T-helper 2 cell (primary cell): ENCODE measurements at places on chromosomes 5 and 9.

GRCh38 chr5:160071516-160071915 lies 47.7 kb downstream of the PWWP2A start:
- no peak for DNase-seq

- no peak for DNase-seq
Observed at GRCh38 chr9:6937209-6937608, 179.4 kb downstream of the KDM4C start.

DNA sequence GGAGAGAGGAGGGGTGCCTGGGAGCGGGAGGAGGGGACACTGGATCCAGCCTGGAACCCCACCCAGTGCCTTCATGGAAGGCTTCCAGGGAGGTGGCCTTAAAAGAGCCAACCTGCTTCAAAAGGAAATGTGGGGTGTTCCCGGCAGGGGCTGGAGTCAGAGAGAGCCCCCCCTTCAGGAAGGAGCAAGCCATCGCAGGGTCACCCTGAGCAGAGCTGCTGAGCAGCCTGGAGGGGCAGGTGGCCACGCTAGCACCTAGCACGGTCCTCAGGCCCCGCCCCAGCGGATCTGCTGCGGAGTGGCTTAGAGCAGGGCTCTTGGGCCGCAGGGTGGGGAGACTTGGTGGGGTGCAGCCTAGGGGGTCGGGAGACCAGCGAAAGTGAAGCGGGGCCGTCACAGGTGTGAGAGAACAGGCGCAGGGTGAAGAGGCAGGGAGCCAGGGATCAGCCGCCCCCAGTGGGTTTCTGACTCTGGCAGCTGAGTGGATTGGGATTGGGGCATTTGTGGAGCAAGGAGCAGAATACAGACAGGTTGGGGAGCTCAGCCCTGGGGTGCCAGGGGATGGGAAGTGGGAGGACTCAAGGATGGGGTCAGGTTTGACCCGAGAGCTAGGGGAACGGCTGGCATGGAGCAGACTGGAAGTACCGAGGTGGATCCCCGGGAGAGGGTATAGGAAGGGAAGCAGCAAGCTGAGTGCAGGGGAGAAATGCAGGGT lies 1.5 kb downstream of the LCN2 start:
- no peak for DNase-seq

DNA sequence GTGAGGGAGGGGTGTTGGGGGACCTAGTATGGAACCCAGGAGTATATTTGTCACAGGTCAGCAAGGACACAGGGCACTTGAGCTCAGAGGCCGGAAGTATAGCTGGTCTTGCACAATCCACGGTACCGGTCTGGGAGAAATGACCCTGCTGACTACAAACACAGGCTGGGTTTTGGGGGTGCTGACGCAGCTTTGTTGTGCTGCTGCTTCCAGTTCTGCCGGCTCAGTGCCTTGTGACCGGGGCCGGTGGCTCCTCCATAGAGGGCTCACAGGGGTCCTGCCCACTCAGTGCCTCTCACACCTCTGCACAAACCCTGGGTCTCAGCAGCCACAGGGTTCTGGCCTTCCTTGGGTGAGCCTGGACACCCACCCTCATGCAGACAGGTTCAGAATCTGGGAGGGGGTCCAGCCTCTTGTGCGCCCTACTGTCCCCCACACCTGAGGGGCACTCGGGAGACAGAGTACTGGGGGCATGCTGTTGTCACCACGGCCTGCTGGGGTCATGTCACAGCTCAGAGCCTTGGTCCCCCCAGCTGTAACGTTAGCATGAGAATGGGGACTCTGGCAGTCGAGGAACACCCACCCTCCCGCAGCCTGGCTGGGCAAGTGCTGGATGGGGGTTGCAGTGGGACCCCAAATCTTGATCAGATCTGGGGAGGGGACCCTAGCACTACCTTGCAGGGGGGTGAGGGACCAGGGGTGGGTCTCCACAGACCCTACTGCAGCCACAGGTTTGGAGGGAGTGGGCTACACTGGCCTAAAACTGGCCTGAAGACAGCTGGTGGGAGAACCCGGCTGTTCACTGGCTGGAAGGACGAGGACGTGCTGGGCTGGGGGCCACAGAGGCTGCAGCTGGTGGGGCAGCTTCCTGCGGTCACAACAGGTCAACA lies 17.7 kb downstream of the NINJ1 start:
- DNase-seq, result no peak

- DNase-seq, result no peak
Observed at GRCh38 chr9:4220346-4220745, 79.5 kb downstream of the GLIS3 start.

DNA sequence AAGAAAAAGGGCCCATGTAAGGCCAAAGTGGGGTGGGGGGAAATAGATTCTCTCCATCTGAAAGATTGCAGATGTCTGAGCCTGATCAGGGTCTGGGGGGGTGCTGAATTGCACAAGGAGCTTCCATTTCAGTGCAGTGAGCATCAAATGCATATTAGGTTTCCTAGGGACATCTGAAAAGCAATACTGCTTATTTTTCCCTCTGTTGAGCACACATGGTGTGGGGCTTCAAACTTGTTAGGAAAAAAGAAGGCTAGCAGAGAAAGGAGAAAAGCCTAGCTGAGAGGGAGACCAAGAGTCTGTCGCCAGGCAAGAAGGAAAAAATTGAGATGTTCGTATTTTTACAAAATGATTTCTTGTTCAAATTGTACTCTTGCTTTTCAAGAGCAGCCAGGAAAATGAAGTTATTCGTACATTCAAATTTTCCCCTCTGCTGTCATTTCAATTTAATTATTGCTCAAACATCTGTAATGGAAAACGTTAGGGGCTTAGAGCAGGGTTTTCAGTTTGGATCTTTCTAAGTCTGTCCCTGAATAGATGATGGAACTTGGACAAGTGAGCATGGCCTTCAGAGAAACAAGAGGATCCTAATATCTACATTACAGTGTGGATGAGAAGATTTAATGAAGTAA lies 191.9 kb upstream of the GAS1 start:
- no peak for DNase-seq

- DNase-seq, result no peak
Observed at GRCh38 chr9:89926167-89926566, 321.4 kb downstream of the GADD45G start.

DNA sequence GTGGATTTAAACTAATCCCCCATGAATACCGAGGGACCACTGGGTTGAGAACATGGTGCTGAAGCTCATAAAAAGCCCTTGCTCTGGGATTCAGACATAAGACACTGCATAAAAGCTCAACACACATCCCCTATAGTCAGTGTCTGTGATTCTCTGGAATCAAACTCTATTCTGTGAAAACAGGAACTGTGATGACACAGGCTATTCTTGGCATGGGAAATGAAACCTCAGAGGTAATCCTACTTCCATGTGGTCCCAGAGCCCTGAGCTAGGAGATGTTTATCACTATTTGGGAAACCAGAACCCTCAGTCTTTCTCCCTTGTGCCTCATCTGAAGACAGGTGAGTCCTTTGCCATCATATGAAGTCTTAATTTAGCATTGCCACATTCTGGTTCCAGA lies 135.4 kb upstream of the PRSS3 start:
- DNase-seq, result no peak

DNA sequence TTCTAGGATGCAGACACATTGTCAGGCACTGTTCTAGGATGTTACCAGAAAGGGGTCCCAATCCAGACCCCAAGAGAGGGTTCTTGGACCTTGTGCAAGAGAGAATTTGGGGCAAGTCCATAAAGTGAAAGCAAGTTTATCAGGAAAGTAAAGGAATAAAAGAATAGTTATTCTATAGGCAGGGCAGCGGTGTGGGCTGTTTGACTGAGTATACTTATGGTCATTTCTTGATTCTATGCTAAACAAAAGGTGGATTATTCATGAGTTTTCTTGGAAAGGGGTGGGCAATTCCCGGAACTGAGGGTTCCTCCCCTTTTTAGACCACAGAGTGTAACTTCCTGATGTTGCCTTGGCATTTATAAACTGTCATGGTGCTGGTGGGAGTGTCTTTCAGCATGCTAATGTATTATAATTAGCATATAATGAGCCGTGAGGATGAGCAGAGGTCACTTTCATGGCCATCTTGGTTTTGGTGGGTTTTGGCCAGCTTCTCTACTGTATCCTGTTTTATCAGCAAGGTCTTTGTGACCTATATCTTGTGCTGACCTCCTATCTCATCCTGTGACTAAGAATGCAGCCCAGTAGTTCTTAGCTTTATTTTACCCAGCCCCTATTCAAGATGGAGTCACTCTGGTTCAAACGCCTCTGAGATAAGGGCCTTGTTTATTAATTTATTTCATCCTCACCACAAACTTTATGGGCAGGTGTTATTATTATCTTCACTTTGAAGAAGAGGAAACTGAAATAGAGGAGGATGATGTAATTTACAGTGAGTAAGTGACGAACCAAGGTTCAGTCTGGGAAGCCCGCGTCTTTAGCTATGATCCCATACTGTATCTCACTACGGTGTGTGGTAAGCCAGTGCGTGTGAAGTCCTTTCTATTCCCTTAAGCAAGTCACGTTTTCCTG lies 186.0 kb upstream of the KLF4 start:
- DNase-seq, result no peak

DNA sequence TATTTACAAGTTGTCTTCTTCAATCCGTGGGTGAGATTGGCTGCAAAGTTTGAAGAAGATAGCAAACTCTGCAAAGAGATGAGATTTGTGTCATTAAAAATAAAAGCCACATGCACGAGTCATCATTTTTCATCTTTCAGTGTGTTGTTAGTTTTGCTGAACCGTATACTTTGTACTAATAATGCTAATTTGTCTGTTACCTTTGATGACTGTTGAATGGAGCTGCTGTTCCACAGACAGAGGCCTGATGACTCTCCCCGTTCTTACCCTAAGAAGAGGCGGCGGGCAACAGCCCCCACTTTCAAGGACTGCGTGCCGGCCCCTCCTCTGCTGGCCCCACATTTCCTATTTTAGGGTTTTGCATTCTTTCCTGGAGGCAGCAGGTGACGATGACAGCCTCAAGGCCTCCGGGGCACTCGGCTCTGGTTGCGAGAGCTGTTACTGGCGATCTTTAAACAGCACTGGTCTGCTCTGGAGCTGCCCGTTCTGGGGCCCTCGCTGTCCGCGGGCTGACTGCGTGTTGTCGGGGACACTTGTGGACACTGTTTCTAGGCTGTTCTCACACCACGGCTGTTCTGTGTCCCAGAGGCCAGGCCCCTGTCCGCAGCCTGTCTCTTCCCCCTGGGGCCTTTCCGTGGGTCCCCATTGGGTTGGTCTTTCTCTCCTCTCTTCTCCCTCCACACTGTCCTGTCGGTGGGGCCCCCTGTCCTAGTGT lies 35.1 kb downstream of the NDUFS6 start:
- no peak for DNase-seq

GRCh38 chr5:64952951-64953673 lies 184.4 kb downstream of the CWC27 start:
- no peak for DNase-seq

- peak; percentile 69 for DNase-seq
Observed at GRCh38 chr9:69044240-69045219, 9.0 kb downstream of the FXN start.

- DNase-seq, result peak; percentile 18
Observed at GRCh38 chr9:33446240-33446945, 1.0 kb downstream of the AQP3 start.

- DNase-seq, result no peak
Observed at GRCh38 chr9:127586096-127586495, 26.0 kb upstream of the STXBP1 start.

- DNase-seq, result no peak
Observed at GRCh38 chr5:158514986-158515359, 584.7 kb downstream of the EBF1 start.

GRCh38 chr5:151388960-151389359 lies 41.6 kb upstream of the SLC36A2 start:
- no peak for DNase-seq

- DNase-seq, result no peak
Observed at GRCh38 chr9:117232281-117232680, 182.6 kb downstream of the ASTN2 start.

DNA sequence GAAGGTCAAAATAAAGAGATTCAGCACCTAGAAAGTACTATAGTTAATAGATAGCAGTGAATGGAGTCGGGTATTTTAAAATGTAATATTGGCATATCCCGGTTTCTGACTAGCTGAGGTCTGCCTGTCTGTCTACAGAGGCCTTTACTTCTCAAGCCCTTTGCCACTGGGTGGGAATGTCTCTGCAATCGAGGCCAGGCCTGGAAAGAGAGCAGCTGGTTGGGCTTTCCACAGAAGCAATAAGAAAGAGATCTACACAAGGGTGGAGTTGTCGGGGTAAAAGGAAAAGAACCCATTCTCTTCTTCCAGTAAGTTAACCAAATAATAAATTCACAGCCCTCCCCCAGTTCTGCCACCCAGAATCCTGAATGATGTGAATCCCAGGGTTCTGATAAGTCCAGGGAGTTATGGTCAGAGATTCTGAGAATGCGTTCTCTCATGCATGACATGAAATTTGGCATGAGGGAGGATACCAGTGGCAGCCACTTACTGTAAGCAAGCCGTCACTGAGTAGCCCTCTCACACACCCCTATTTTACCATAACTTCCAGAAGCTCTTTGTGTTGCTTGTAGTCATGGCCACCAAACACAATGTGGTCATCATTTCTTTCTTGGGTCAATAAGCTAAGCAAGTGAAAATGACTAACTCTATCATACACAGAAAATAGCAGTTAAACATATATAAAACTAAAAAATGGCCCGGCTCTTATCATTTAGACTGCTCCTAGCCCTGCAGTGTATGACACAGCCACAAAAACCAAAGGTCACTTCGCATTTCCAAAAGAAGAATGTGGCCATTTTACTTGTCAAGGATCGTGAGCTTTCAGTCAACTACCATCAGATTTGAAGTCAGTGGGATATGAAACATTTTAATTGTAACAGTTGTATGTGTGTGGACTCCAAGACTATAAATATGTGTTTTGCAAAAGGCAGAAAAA lies 185.0 kb downstream of the GLIS3 start:
- no peak for DNase-seq

DNA sequence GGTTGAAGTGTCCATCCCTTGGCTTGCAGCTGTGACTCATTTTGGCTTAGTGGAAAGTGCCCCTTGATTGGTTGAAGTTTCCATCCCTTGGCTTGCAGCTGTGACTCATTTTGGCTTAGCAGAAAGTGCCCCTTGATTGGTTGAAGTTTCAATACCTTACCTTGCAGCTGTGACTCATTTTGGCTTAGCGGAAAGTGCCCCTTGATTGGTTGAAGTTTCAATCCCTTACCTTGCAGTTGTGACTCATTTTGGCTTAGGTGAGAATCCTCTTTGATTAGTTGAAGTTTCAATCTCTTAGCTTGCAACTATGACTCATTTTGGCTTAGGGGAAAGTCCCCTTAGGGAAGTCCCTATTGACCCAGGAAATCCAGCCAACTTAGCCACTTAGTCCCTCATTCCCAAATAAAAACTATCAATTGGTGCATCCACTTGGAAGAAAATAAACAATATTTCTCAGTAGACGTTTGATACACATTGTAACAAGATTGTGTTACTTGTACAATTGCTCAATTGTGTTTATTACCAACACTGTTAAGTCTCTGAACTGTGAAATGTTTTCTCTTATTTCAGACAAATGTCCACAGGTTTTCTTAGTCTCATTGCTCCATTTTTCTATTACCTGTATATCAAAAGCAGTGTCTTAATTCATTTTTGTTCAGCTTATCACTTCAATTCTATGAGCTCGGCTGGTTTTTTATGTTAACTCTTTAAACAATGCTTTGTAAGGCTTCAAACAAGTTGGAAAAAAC lies 2308.8 kb upstream of the ACO1 start:
- DNase-seq, result peak; percentile 2

DNA sequence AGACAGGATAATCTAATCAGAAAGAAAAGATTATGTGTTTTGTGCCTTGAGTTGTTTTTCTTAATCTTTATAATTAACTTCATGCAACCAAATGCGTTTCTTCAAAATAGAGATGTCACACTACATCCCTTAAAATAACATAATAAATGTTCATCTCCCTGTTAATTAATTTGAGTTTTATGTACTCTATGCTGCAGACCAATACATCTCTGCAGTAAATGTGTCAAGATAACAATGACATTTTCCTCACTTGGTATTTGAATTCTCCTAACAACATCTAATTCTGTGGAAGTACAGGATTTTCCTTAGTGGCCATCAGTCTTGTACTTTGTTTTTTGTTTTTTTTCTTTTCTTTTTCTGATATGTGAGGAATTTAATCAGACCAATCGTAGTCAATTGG lies 279.2 kb upstream of the TYRP1 start:
- DNase-seq, result no peak
